Astrocyte of the spinal cord (primary cell): ENCODE measurements at places on chromosomes 5 and 9.
A peak's percentile ranks its signal among the peaks of the same experiment; 100 is the strongest.

GRCh38 chr5:86137297-86137696, 480.4 kb upstream of the COX7C start:
- DNase-seq = no peak

- DNase-seq = peak; percentile 99
Observed at GRCh38 chr5:142215915-142216681, 107.5 kb downstream of the NDFIP1 start.

DNA sequence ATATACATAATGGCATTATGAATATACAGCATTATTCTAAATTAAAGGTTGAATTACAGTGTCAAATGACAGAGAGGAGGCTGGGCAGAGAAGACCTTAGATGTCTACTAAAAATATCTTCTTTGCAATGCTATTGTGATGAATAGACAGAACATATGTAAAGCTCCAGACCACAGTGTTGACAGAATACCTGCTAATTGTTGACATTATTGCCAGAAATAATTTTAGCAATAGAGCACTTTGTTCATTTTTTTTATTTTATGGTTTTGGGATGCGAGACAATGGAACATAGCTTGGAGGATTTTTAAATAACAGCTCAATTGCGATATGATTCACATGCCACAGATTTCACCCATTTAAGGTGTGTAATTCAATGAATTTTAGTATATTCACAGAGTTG, 508.8 kb downstream of the PSAT1 start:
- DNase-seq = no peak

GRCh38 chr9:131319486-131319885, 30.0 kb downstream of the PLPP7 start:
- no peak for DNase-seq

DNA sequence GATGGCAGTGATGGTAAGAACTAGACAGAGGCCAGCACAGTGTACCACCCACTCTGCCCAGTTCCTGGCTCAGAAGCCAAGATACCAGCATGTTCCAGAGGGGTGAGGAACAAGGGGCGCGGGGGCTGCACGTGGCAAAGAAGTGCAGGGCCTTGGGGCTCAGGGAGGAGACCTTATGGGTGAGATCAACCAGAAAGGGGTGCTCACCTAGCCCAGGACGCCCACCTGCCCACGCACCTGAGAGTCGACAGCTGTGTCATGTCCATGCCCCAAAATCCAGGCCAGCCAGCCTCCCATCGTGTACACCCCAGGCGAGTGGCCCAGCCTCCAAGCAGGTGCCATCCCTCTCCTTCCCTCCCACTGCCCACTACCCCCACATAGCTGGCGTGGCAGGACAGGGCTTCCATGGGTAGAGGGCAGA, 34.9 kb downstream of the BICD2 start:
- no peak for DNase-seq

DNA sequence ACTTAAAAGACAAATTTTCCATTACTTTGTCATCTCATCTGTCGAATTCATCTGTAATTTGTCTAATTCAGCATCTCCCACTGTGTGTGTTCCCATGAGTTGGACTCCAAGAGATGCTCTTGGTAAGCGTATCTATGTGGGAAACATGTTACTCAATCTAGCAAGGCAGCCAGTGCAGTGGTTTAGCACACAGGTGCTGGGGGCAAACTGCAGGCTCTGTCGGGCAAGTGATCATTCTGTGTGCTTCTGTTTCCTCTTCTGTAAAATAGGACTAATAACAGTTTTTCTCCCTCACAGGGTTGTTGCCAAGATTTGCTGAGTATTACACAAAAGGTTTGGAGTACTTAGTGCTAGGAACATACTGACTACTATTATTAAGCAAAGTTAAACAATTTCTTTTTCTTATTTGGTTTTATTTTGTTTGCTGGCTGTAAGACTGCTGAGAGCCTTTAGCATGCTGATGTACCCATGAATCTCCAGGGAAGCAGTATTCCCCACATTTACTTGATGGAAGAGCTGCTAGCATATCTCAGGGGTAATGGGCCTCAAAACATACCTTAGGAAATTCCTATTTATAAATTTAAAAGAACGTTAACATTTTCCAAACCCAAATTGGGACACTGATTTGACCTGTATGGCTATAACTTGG, 709 bp upstream of the GAPT start:
- no peak for DNase-seq

GRCh38 chr5:136894070-136894469, 528.7 kb upstream of the TRPC7 start:
- DNase-seq = no peak

DNA sequence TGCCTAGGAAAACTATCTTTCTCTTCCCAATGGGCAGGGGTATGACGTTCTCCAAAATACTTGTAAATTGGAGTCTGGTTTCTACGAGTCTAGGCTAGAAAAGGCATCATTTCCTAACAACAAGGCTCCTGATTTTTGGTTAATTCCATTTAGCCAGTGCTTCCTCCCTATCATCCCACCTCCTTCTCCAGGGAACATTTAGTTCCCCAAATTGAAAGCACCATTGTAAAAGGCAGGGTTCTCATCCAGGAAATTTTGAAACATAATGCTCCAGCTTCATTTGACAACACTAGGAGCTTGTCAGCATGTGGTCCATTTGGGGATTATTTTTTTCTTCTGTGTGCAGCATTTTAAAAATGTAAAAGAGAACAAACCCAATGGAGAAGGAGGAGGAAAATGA, 256.5 kb upstream of the GRIA1 start:
- DNase-seq = no peak

GRCh38 chr5:9401786-9402472, 143.9 kb downstream of the SEMA5A start:
- DNase-seq = no peak

GRCh38 chr5:14752497-14753071, 88.1 kb downstream of the OTULIN start:
- no peak for DNase-seq

- DNase-seq = no peak
Observed at GRCh38 chr5:179620293-179620692, 3.2 kb downstream of the HNRNPH1 start.

DNA sequence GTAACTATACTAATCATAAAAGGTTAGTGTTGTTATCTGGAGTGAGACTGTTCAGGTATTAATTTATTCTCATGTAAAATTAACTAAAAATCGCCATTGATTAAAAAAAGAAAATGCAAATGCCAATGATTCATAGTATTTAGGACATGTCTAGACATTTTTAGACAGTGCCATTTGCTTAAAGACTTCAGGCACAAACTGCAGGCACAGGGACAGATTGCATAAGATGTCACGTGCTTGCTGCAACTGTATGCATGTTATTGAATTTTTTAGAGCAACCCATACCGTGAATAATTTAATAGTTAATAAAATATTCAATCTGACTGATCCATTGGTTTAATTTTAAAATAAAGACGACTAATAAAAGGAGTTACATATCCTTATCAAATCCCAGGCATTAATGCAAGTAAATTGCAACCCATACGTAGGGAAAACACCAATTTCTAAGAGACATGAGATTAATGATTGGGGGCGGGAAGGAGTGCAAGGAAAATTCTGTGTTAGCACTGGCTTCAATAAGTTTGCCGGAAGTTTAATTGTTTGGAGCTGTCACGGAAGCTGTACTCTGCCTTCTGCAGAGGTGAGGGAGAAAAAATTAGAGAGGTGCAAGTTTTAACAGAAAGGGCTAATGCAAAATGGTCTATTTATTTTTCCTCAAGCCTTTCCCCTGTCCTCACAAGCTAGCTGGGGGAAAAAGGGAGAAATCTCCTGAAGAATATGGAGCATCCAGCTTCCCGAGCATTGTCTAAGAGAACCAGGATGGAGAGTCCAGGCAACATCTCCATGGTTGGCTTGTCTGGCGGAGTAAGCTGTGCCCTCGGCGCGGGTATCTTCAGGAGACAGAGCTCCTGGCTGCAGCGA, 2.9 kb downstream of the EDIL3 start:
- peak; percentile 50 for DNase-seq

- no peak for DNase-seq
Observed at GRCh38 chr5:143683459-143683858, 128.5 kb upstream of the HMHB1 start.

GRCh38 chr5:133612249-133612860, at the start of gene FSTL4:
Gene FSTL4, minus strand, starts transcription at chr5:133612541.
- DNase-seq = no peak

DNA sequence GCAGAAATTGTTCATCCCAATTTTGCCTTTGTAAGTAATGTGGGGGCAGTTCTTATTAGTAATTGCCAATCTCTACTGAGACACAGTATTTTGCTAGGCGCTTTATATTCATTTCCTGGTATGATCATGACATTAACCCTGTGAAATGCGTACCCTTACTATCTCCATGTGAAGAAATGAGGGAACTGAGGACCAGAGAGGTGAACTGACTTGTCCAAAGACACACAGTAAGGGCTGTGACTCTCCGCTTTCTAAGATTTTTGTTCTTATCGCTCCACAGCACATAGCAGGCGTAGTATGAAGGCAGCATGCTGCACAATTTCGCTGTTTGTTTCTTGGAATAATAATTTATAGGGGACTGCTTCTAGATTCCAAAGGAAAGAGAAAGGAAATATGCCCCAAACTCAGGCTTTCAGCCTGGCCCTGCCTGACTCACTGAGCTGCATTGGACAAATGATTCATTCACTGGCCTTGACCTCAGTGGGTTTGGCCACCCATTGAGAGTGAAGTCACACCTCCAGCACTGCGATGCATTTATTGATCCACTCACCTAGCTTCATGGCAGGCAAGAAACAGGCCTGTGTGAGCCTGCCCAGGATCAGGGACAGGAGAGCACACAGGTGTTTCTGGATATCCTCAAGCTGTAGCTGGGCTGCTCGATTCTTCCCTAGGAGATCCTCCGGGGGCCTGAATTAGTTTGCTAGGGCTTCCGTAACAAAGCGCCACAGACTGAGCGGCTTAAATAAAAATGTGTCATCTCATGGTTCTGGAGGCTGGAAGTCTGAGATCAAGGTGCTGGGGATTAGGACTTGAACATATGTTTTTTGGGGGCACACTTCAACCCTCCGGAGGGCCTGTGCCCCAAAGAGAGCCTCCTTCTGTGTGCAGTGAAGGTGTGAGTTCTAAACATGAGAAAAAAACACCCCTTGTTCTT, 7.2 kb upstream of the DUSP1 start:
- DNase-seq = peak; percentile 93

- peak; percentile 91 for DNase-seq
Observed at GRCh38 chr5:79133657-79134451, 22.2 kb downstream of the BHMT start.

DNA sequence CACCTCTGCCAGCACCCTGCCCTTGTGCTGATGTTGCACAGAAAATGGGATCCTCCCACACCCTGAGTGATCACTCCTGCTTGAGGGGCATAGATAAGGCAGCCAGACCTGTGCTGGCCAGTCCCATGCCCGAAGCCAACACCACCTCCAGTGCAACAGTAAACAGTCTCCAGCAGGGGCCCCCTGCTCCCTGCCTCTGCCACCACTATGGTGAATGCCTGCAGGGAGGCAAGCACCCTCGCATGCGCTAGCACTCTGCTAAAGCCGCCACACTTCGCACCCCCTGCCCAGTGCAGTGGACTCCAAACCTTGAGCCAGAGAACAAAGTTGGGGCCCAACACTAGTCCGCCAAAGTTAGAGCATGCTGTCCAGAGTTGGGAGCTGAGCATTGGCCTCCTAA, 118.7 kb downstream of the PJA2 start:
- no peak for DNase-seq

- no peak for DNase-seq
Observed at GRCh38 chr5:173451651-173452050, 123.4 kb upstream of the STC2 start.

GRCh38 chr9:106983346-106983745, 120.4 kb downstream of the ZNF462 start:
- no peak for DNase-seq

GRCh38 chr9:4375424-4376200, 75.7 kb upstream of the GLIS3 start:
- DNase-seq = peak; percentile 68

DNA sequence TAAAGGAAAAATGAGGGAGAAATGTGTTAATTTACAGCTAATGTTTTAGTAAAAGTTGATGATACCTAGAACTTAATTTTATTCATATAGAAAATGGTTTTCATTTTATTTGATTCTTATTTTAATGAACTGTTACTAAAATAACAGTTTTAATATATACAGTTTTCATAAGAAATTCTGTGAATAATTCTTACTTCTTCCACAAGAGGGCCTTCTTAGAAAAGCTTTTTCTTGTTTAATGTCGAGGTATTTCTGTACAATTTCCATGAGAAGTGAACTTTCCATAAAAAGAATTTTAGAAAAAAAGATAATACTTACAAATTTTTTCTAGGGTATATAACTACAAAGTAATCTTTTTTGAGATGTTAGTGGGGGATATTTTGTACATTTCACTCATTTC, 73.9 kb downstream of the KLF9 start:
- DNase-seq = peak; percentile 55

DNA sequence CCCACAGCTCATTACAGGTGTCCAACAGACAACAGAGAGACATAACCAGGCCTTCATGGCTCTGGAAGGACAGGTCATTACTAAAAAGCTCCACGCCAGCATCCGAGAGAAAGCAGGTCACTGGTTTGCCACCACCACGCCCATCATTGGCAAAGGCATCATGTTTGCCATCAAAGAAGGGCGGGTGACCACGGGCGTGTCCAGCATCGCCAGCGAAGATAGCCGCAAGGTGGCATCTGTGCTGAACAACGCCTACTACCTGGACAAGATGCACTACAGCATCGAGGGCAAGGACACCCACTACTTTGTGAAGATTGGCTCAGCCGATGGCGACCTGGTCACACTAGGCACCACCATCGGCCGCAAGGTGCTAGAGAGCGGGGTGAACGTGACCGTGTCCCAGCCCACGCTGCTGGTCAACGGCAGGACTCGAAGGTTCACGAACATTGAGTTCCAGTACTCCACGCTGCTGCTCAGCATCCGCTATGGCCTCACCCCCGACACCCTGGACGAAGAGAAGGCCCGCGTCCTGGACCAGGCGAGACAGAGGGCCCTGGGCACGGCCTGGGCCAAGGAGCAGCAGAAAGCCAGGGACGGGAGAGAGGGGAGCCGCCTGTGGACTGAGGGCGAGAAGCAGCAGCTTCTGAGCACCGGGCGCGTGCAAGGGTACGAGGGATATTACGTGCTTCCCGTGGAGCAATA, 29.3 kb upstream of the WWC1 start:
- no peak for DNase-seq

- no peak for DNase-seq
Observed at GRCh38 chr5:153970496-153970895, 68.2 kb downstream of the FAM114A2 start.

GRCh38 chr5:31655491-31655890, 16.6 kb downstream of the PDZD2 start:
- no peak for DNase-seq
